ENCODE measurements at places on chromosomes 5 and 9. TPM values are rescaled to one million over a fixed set of nuclear protein-coding genes. Genes with fewer than 3 reads are reported as not detected.

Gene STXBP1
- 15.2 TPM for total RNA-seq

Gene BTNL9
- total RNA-seq = 19.6 TPM

Gene SLC36A2
- total RNA-seq = 0.20 TPM

Gene SLC45A2
- 0.39 TPM for total RNA-seq

Gene AQP7
- 37.0 TPM for total RNA-seq

Gene PPP1R26
- total RNA-seq = 6.8 TPM

Gene SLC34A3
- total RNA-seq = not detected

DNA sequence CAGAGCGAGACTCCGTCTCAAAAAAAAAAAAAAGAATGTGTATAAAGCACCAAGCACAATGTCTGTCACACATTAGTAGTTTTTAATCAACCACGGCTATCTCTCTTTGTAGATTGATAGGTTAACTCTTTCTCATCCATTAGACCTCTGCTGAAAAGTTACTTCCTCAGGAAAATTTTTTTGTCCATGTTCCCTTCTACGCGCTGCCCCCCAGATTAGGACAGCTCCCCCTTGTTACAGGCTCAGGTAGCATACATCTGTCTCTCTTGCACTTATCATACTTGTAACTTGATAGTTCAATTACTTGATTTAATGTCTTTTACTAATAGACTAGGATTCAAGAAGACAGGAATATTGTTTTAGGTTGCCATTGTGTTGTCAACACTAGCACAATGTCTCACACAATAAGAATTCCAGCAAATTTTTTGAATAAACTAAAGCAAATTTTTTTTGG is 1.5 kb downstream of the SPDL1 start:
- DNase-seq = no peak

DNA sequence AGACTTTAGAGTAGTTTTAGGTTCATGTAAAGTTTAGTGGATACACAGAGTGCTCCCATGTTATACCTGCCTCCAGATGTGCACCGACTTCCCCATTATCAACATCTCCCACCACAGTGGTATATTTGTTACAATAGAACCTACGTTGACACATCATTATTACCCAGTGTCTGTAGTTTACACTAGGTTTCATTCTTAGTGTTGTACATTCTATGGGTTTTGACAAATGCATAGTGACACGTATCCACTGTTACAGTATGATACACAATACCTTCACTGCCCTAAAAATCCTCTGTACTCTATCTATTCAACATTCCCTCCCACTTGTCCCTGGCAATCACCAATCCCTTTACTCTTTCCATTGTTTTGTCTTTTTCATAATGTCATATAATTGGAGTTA is 34.3 kb upstream of the CRHBP start:
- no peak for DNase-seq

GRCh38 chr5:17235731-17236330 is 18.4 kb downstream of the BASP1 start:
- no peak for DNase-seq

DNA sequence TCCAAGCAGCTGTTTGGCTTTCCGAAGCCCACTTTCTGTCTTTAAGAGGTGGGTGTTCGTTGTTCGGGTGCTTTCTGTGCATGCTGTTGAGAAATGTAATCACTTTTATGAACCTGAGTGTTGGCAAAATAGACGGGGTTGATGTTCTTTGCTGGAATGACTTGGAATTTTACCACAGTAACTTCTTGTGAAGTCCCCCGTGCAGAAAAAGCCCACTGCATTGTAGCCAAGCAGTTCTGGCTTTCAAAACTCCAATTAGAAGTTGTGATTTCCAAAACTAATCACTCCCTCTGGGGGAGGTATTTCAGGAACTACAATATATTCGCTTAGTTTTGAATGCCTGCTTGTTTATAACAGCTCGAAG is 111.1 kb downstream of the PAM start:
- peak; percentile 44 for DNase-seq

DNA sequence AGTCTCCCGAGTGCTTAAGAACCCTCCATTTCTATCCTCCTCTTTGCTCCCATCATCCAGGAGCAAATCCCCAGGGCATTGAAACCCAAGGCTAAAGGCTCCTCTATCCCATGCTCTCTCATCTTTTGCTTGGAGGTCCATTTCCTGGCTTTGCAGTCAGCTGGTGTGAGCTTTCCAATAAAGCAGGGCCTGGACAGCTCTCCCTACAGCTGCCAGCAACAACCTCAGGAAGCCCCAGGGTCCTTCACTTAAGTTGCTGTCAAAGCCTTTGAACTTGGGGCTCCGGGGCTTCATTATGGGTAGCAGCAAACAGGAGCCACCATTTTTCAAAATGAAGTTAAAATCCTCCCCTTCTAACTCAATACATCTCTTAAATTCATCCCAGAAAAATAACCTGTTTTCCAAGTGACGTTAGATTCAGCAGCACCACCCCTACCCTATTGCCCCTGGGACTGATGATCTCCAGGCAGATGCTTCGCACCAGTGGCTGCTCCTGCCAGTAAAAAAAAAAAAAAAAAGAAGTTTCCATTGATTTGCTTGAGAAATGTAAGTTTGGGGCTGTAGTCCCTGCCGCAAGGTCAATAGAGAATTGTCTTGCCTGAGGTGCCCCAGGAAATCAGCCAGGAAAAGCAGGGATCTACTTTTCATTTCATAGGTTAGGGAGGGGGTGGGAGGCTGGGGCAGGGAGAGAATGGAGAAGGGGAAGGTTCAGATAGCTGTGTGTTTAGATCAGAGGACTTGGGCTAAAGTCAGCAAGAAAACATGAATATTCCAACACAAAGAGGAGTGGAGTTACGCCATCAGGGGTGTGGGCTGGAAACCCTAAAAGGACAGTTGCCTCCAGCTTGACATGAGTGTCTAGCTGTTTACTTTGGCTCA is 83.8 kb upstream of the IL6ST start:
- peak; percentile 52 for DNase-seq

DNA sequence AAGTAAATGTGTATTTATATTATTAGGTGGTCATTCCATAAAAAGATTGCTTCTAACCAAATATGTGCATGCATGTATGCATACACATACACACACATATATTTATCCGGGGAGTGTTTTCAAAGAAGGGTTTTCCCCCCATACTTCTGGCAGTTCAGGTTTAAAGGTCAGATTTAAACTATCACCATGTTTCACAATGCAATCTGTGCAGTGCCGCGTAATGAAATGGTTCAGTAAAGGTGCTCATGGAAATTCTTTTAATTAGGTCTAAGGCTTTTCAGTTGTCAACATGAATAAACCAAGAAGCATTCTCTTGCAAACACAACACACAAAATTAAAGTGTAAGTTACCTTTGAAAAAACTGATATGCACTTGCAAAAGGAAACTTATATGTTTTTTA is 211.0 kb downstream of the CRB2 start:
- DNase-seq = no peak

DNA sequence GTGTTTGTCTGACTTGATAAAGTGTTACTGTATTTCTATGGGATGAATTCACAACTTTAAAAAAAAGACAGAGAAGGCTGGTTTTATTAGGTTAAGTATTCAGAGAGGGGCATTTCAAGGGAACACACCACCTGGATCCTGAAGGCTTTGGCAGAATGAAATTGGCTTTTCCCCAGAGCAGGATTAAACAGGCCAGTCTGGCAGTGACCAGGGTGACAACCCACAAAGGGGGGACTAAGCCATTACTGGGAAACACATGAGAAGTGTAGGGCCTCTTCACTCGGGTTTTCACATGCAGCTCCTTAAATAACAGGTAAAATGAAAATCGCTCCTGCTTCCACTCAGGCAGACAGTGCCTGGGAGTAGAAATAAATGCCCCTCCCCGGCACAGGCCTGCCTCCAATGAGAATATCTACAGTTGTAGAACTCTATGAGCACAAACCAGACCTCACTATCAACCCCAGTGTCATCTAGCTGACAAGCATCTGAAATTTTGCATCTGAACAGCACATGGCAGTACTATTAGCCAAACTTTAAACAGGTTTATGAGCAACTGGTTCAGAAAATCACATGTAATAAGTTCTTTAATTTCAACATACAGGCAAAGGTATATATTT is 85.8 kb downstream of the LHFPL2 start:
- DNase-seq = no peak

DNA sequence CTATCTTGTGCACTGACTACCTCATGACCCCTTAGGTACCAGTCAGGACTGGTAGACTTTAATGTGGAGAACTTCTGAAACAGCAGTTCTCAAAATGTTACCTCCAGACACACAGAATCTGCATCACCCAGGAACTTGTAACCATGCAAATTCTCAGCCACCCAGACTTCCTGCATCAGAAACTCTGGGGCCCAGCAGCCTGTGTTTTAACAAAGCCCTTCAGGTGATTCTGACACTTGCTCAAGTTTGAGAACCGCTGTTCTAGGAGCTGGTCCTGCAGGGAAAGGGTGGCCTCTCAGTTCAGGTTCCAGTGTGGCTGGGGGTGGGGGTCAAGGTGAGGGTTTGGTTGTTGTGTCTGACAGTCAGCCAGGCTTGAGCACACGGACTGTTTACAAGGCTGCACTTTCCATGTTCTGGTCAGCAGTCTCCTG is 28.4 kb downstream of the ZFP62 start:
- DNase-seq = no peak

GRCh38 chr9:33153666-33154065 is 13.5 kb downstream of the B4GALT1 start:
- no peak for DNase-seq

DNA sequence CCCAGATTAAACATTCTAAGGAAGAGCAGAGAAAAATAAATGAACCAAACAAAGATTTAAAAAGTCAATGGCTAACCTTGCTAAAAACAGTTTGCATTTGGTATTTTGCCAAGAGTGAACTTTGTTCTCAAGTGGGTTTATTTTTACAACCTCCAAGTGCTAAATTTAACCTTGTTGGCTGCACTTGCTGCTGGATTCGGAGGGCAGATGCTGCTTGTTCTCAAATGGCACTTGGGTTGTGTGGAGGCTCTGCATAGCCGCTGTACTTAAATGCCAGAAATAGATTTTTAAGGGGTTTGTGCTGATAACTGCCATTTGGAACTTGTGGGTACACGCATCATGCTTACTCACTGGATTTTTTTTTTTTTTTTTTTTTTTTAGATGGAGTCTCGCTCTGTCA is 13.3 kb upstream of the SPATA24 start:
- DNase-seq = no peak

GRCh38 chr5:17373814-17374556 is 124.0 kb upstream of the TAF11L2 start:
- no peak for DNase-seq

GRCh38 chr5:86979811-86980411 is 287.8 kb upstream of the RASA1 start:
- DNase-seq = no peak

DNA sequence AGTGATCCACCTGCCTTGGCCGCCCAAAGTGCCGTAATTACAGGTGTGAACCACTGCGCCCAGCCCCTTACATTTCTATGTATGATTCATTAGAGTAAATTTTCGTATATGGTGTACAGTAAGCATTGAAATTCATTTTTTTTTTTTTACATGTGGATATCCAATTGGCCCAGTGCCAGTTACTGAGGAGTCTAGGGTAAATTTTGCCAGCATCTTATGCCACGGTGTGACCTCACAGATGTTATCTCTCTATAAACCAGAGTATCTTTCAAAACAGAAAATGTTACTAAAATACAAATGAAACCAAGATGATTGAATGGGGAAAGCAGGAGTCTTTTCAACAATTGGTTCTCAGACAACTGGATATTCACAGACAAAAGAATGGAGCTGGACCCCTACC is 64.7 kb downstream of the IPPK start:
- no peak for DNase-seq

Measured in skin of body (tissue), 3 donors.